ENCODE measurements at places on chromosomes 3 and 15. TPM values are rescaled to one million over a fixed set of nuclear protein-coding genes. Genes with fewer than 3 reads are reported as not detected.

- no peak for DNase-seq
Observed at GRCh38 chr15:43346305-43346704, 15.9 kb upstream of the LCMT2 start.

GRCh38 chr3:74338998-74339397 lies 275.5 kb downstream of the CNTN3 start:
- no peak for DNase-seq

DNA sequence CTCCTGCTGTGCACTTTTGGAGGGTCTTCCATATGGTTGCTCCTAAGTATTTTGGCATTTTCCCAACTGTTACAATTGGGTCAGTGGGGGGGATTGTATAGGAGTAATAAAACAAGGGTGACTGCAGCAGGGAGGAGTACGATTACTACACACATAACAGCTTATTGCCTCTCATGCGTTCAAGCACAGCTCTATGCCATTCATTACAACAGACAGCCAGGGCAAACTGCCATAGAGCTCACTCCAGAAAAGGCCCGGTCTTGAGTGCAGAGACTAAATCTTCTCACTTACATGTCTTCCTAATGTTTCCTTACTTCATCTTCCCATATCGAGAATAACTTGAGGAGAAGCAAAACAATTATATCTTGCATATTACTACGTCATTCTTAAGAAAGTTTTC lies 1.4 kb upstream of the CHMP2B start:
- no peak for DNase-seq

DNA sequence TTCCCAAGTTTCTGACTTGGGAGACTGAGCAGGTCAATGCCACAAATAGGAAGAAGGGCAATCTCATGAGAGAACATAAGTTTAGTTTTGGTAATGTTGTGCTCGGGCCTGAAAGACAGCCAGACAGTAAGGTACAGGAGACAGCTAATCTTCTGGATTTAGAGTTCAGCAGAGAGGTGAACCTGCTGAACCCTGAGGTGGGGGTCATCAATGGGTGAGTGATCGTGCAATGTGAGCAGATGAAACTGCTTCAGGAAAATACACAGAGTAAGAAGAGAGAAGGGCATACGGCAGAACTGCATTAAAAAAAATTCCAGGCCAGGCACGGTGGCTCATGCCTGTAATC lies 23.3 kb downstream of the RUBCN start:
- no peak for DNase-seq

GRCh38 chr3:149403443-149403842 lies 26.0 kb upstream of the TM4SF1 start:
- no peak for DNase-seq

DNA sequence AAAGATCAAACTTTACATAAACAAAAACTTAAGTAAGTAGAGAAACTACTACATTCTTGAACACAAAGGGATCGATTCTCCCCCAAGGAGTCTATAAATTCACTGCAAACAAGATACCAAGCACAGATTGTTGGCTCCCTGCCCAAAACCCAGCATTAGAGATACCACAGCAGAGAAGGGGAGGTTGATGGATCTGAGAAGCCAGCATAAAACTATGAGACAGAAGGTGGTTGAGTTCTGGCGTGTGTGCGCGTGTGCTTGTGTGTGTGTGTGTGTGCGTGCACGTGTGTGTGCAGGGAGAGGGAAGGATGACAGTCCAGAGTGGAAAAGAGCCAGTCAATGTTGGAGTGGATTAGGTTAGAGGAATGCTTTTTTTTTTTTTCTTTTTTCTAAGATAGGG lies 143.2 kb upstream of the PRR20G start:
- no peak for DNase-seq

- no peak for DNase-seq
Observed at GRCh38 chr3:63150880-63151279, 127.2 kb upstream of the SYNPR start.

DNA sequence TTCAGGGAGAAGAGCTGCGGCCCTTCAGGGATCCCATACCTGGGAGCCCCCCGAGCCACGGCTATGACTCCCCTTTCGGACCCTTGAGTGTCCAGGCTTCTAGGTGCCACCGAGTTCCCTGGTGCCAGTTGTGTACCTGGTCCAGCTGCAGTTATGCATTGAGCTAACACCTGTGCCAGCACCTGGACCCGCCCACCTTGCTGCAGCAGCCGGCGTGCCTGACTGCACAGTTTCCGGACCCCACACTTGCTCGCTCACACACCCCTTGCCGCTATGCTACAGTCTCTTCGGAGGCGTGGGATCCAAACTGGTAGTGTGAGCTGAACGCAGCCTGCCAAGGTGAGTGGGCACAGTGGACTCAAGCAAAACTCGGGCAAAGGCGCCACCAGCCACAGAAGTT lies 284.5 kb upstream of the ROBO1 start:
- no peak for DNase-seq

DNA sequence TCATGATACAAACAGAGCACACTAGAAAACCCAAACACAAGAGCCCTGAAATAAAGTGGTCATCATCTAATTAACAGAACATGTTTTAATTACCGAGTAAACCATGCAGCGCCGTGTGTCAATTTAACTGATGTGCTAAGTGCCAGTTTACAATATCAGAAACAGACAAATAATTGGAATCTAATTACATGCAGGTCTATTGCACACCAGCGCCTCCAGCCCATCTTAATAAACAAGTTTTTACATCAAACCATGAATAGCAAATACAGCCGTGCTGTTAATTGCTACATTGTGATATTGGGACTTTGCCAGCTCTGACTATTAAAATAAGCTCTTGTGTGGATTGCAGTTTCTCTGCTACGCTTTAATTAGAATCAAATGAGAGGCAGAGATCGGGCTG lies 510.2 kb upstream of the MDFIC2 start:
- DNase-seq: no peak

DNA sequence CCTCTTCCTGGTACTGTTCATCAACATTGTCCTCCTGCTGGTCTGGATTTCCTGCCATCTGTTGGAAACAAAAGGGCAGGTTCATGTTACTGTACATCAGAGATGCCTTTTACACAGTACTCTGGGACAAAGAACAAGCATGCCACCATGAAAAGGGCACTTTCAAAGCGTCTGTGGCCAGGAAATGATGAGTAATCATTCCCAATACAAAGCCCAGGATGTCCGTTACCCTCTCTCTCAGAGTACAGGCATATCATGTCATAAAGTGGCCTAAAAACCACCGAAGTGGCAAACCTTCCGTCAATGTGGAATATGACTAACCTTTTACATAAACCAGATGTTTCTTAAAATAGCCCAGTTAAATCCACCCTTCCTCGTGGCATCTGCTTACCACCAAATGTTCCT lies 71.2 kb downstream of the GOLIM4 start:
- no peak for DNase-seq

GRCh38 chr3:131903988-131904415 lies 130.8 kb downstream of the CPNE4 start:
- DNase-seq: no peak

DNA sequence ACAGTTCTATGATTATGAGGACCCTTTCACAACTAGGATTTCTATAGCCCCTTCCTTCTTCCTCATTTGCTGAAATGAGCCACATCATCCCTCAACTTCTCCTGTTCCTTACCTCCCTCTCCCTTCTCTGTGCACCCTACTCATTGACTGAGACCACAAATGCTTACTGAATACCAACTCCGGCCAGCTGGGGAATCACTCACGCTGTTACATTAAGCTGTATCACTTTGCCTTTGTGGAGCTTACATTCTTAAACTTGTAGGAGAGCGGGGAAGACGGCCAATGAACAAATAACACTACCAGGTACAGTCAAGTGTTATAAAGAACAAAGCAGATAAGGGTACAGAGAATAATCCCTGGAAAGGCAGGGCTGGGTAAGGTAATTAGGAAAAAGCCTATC lies 5.7 kb downstream of the SUCLG2 start:
- DNase-seq: no peak

DNA sequence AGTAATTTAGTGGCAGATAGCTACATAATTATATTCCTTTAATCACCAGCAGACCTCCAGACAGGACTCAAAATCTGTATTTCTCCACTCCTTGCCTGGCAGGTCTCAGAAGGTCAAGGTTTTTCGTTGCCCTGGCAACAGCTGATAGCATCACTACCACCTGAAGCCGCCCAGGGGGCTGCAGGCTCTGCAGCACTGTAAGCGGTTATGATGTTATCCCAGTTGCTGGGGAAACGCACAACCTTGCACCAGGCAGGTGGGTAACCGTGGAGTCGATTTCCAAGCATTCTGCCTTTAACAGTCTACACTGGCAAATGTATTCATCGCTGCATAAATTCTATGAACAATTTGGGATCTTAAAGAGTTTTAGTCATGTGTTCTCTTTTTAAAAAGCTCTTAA lies 756.3 kb downstream of the NTRK3 start:
- DNase-seq: no peak

- no peak for DNase-seq
Observed at GRCh38 chr3:191417457-191417729, 43.6 kb upstream of the PYDC2 start.

GRCh38 chr3:138082085-138082991 lies 33.1 kb downstream of the DZIP1L start:
- no peak for DNase-seq

- no peak for DNase-seq
Observed at GRCh38 chr3:105369500-105370371, 3.0 kb downstream of the ALCAM start.

GRCh38 chr15:75606711-75607699 lies 18.5 kb downstream of the SNUPN start:
- no peak for DNase-seq

- no peak for DNase-seq
Observed at GRCh38 chr15:62445244-62445643, 280.2 kb upstream of the C2CD4B start.

GRCh38 chr3:144437989-144438388 lies 466.4 kb downstream of the DIPK2A start:
- DNase-seq: no peak

- no peak for DNase-seq
Observed at GRCh38 chr3:104316118-104316517, 1050.6 kb upstream of the ALCAM start.

The TRIM71 gene
- not detected for total RNA-seq

The ATP13A4 gene
- 13.0 TPM for total RNA-seq

The LYSMD4 gene
- 14.7 TPM for total RNA-seq

The SPATA12 gene
- not detected for total RNA-seq

The GRAMD2A gene
- 7.4 TPM for total RNA-seq

The MAGI1 gene
- total RNA-seq: 47.1 TPM

The DNAJC19 gene
- total RNA-seq: 38.1 TPM

The CLDN16 gene
- 0.49 TPM for total RNA-seq

The SLCO2A1 gene
- 40.3 TPM for total RNA-seq

All from vagina (tissue), 2 donors.